ENCODE measurements at places on chromosomes 2 and 18.

- DNase-seq: no peak
Observed at GRCh38 chr2:50431958-50432650, 599.8 kb downstream of the NRXN1 start.

- no peak for DNase-seq
Observed at GRCh38 chr2:54287532-54287931, 31.5 kb upstream of the TSPYL6 start.

DNA sequence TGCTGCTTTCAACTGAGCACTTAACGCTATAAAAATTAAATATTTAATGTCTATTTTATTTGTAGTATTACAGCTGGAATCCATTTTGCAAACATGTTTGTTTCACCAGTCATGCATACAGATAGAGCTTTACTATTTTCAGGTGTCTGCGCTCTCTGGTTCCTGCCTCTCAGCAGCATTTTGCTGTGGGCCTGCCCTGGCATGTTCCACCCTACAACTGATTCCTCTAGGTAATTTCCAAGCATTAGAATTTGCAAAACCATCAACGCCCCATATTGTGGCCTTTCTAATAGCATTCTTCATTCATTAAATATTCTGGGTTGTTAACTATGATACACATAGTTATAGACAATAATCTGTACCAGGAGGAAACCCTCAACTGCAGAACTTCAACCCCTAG is 266.4 kb upstream of the DLGAP1 start:
- no peak for DNase-seq

GRCh38 chr2:85584354-85584856 is at the start of gene VAMP5:
Gene VAMP5 (plus strand): TSS chr2:85584431. CDS start chr2:85584491, 60 bp downstream.
- DNase-seq: peak; percentile 61

GRCh38 chr2:204143216-204144014 is 206.9 kb downstream of the ICOS start:
- no peak for DNase-seq

- DNase-seq: no peak
Observed at GRCh38 chr2:58875436-58875835, 634.3 kb upstream of the FANCL start.

- peak; percentile 53 for DNase-seq
Observed at GRCh38 chr2:55418072-55418471, 1.6 kb downstream of the CCDC88A start.

DNA sequence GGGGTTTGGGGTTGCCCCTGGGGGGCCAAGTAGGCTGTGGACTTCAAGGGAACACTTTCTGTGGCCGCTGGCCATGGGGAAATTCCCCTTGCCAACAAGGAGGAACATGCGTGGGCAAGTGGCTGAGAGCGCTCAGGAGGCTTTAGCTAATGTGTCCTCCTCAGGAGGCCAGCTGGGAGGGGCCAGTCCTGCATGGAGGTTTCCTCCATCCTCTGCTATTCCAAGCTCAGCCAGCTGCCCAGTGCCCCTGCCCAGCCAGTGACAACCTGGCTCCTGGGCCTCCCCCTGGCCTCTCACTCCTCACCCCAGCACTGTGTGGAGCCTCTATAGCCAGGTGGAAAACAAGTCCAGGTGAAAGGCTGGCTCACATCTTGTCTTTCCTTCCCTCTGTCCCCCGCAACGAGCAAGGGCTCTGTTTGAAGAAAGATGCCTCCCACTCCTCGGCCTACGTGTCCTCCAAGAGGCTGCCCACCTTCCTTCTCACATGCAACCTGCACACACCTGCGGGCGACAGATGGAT is 64.4 kb upstream of the DAPL1 start:
- DNase-seq: no peak

GRCh38 chr18:75160364-75160763 is 48.6 kb downstream of the PTGR3 start:
- DNase-seq: no peak

DNA sequence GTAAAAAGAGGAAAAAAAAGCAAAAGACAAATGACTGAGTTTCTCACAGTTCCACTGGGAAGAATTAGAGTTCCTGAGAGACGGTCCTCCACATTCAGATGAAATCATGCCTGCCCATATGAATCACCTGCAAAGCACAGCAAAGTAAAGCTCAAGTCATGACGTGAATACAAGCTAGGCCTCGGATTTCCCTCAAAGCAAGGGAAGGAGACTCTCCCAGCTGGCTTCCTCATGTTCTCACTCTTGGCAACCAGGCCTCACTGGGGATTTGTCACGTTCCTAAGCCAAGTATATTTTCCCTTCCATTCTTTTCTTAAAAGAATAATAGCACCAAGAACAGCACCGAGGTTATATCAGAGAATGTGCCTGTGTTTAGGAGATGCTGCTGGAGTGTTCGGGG is 47.0 kb downstream of the CYP27C1 start:
- peak; percentile 71 for DNase-seq

DNA sequence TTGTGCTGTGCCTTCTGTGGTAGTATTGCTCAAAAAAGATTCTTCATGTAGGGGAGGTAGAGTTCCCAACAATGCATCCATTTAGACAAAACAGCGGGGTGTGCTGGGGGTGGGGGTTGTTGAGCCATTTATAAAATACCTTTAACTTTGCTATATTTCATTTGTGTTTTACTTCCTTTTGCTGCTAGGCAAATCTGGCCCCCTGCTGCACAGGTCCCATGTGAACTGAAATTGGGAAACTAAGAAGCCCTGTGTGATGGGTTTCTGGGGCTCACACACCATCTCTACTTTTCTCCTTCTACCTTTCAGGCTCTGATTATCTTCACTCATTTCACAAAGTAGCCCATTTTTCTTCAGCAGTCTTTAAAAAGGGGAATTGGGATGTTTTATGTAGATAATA is 52.7 kb upstream of the ITGA4 start:
- no peak for DNase-seq

DNA sequence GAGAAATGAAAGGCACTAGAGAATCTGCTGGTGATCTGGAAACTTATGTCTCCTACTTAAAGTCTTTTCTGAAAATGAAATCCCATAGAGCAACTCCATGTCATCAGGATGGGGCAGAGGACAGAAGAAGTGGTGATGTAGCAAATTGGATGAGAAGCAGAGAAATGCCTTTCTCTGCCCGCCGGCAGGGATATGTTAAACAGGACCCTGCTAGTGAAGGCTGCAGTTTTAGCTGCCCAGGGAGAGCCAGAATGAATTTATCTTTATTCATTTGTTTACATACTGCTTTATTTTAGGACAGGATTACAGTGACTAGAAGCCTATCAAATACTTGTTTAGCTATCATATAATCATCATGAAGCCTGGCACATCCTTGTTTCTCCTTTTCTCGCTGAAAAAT is 247.0 kb downstream of the DOK6 start:
- no peak for DNase-seq

- DNase-seq: no peak
Observed at GRCh38 chr2:101133492-101134100, 17.6 kb downstream of the TBC1D8 start.

DNA sequence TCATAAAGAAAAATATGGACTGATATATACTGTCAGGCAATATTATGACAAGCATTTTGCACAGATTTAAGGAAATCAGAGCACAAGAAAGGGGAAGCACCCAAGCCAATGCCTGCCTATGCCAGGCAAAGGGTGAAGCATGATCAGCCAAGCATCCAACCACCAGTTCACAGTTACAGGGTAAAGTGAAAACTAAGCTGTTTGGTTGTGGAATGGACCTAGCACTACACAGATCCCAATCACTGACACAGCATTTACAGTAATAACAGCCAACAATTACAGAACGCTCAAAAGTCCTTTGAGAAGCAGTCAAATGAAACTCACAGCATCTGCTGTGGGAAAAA is 90.3 kb downstream of the SP3 start:
- DNase-seq: no peak

DNA sequence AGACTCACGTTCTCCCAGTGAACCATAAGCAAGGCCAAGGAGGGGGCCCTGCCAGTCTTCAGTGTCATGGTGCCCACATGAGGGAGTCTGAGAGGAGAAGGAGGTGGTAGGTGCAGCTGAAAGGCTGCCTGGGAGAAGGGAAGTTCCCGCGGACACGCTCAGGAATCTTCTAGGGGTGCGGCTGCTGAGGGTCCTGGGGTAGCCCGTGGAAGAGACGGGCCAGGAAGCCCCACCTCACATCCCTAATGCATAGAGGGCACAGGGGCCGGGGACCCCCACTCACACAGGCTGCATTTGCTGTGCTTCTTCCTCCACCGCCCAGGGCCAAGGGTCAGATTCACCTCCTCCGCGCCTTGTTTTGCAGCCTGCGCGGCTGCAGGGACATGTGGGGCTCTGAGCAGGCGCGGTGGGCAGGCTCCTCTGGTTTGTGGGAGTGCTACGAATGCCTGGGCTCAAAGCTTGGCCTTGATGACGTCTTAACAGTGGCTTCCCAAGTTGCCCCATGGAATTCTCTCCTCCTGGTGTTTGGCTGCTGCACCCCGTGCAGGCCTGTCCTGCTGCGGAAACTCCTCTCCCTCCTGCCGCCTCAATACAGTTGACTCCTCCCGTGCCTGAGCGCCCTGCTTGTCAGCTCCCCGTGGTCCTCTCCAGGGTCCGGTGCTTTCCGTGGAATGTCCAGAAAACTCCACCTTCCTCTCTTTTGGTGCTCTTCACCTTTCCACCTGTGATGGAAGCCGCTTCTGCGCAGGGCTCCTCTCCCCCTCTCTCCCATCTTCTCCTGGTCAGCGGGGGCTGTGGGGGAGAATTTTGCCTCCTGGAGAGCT is 95.7 kb downstream of the VAPA start:
- no peak for DNase-seq

- no peak for DNase-seq
Observed at GRCh38 chr18:7585276-7585670, 18.2 kb downstream of the PTPRM start.

GRCh38 chr18:37987901-37988300 is 422.3 kb upstream of the CELF4 start:
- DNase-seq: no peak

GRCh38 chr2:151027151-151027550 is 234.5 kb downstream of the RBM43 start:
- DNase-seq: no peak

- no peak for DNase-seq
Observed at GRCh38 chr18:79693561-79694205, 14.1 kb downstream of the CTDP1 start.

DNA sequence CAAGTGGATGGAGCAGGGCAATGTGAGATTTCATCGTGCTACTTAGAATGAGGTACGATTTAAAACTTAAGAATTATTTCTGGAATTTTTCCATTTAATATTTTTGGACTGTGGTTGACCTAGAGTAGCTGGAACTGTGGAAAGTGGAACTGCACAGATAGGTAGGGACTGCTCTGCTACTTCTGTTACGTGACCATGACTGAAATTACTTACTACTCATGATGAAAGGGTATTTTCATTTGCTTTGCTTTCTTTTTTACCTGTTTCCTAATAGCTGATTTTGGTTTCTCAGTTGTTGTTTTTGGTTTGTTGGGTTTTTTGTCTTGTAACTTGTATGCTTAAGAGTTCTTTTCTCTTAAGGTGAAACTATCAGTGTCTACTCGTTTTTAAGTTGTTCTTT is 11.4 kb downstream of the UBE2E3 start:
- no peak for DNase-seq

DNA sequence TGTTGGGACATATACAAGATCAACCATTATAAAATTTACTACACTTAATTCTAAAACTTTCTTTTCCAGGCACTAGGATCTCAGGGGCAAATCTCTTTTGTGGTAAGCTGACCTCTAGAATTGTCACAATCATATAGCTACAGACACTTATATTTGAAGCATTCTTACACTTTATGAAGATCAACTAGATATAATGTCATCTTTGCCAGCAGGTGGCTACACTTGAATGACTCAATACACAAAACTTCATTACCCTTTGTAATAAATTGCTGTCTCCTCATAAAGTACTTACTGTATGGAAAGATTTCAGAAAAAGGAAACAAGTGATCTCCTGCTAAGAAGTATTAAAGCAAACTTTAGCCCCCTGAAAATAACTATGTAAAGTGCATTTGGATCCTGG is 77.8 kb downstream of the RDH14 start:
- no peak for DNase-seq

GRCh38 chr2:232353096-232353495 is 25.5 kb upstream of the ALPP start:
- DNase-seq: no peak

- DNase-seq: peak; percentile 54
Observed at GRCh38 chr2:150478200-150478974, 9.1 kb downstream of the RND3 start.

DNA sequence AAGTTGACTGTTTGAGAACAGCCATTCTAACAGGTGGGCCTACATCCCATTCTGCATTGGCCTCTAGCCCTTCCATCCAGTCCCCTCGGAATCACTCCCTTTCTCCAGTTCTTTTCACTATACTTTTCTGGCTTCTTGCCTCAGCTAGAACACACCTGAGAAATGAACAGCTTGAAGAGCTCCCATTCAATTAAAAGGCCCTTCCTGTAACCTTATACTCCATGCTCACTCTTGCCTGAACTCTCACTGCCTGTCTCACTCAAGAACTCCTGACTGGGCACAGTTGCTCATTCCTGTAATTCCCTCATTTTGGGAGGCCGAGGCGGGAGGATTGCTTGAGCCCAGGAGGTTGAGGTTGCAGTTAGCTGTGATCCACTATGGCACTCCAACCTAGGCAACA is 23.6 kb downstream of the CHRNA1 start:
- no peak for DNase-seq

DNA sequence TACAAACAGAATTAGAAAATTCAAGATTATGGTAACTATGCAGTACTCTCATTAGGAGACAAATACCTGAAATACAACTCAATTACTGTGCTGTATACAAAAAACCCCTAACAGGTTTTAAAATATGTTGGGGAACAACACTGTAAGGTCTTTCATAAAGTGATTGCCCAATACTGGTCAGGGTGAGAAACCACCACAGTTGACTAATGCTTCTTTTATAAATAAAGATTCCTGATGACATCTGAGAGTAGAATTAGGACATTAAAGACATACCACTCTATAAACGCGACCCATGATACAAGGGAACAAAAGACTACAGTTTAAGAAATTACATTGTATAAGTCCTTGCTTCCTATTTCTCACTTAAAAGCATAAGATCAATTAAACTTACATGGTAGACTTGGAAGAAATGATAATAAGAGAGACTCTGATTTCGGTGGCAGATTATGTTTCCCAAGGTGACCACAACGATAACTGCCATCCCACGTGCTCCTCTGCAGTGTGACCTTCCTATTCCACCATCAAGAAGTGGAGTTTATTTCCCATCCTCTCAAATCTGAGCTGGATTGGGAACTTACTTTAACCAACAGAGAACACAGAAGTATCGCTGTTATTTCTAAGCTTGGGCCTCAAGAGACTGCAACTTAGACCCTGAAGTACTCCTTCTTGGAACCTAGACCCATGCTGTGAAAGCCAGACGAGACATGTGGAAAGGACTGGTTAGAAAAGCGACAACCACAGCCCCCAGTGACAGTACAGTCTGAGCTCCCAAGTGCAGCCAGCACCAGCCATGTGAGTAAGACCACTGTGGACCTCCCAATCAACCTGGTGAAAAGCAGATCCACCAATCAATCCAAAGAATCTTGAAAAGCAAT is 52.3 kb downstream of the ZNF521 start:
- DNase-seq: peak; percentile 76

GRCh38 chr2:6771634-6772611 is 93.8 kb downstream of the CMPK2 start:
- DNase-seq: no peak

All from adipocyte (in vitro differentiated cells).